Transverse colon (tissue), 4 donors: ENCODE measurements at places on chromosomes 4 and X. TPM values are rescaled to one million over a fixed set of nuclear protein-coding genes. Genes with fewer than 3 reads are reported as not detected.

The FAM47E gene
- total RNA-seq = 1.5 TPM

The TMEM255A gene
- not detected for total RNA-seq

DNA sequence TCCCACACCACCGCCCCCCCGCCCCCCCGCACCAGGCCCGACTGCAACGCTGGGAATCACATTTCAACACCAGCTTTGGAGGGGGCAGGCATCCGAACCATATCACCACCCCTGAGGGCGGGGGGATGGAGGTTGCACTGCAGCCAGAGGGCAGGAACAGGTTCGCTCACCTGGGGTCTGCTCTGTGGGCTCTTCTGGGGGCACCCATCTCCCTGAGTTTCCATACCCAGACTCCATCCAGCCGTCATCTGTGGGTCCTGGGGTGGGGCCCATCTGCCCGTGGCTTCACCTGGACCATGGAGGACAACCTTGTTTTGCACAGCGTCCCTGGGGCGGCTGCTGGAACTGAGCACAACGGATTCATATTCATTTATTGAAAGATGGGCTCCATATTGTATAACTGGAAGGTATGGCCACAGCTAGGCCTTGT is 6.9 kb downstream of the PSAPL1 start:
- no peaks in the 10 kb centered on the region for H3K36me3 ChIP-seq
- H3K27ac ChIP-seq = no peak overlapping the region
- no peaks in the 10 kb centered on the region for H3K4me1 ChIP-seq
- no peaks in the 10 kb centered on the region for H3K27me3 ChIP-seq

The NLRP2B gene
- not detected for total RNA-seq

GRCh38 chr4:53480909-53481308 is 103.5 kb downstream of the FIP1L1 start:
- DNase-seq = no peak
- no peak overlapping the region for H3K27ac ChIP-seq
- no peaks in the 10 kb centered on the region for H3K4me1 ChIP-seq
- no peaks in the 10 kb centered on the region for H3K27me3 ChIP-seq
- H3K4me3 ChIP-seq = no peak overlapping the region

The STARD8 gene
- 0.60 TPM for total RNA-seq

DNA sequence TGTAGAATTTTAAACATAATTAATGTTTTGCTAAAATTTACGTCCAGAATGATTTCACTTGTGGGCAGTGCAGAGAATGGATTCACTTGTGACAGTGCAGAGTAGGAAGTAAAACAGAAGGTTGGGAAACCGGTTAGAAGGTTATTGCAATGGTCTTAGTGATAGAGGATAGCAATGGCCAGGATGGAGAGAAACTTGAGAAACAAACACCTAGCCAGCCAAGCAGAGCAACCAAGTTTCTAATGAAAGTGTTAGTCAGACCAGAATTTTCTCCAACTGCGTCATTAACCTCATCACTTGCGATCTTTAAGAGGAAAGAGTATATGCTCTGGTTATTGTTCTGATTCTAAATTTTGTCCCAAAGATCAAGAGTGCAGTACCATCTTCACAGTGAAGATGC is 50.0 kb upstream of the TBC1D9 start:
- H3K27ac ChIP-seq = no peak overlapping the region
- no peak overlapping the region for H3K4me3 ChIP-seq
- no peak for DNase-seq
- H3K27me3 ChIP-seq = no peaks in the 10 kb centered on the region
- H3K4me1 ChIP-seq = peaks cover 2% of the 10 kb centered on the region
- no peaks in the 10 kb centered on the region for H3K36me3 ChIP-seq

- DNase-seq = no peak
- no peak overlapping the region for H3K27ac ChIP-seq
- no peaks in the 10 kb centered on the region for H3K27me3 ChIP-seq
- no peaks in the 10 kb centered on the region for H3K4me1 ChIP-seq
Observed at GRCh38 chr4:147201016-147201415, 255.4 kb upstream of the TTC29 start.
